ENCODE measurements at places on chromosomes 5 and 9.

GRCh38 chr5:9062873-9063272 is 483.0 kb downstream of the SEMA5A start:
- DNase-seq = no peak

DNA sequence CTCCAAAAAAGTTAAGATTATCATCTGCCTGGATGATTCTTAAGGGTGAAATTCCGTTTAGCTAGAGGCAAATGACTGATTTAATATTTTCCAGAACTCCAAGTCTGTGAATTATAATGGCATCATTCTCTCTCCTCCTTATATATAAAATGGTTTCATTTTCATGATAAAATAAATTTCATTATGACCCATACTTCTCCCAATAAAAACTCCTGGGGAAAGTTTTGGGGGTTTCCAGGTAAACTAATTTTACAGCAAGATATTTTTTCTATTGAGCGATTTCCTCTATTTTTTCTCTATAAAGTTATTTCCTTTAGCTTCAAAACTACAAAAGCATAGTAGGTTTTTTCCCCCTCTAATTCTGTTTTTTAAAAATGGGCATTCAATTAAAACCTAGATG is 7.6 kb upstream of the OTULIN start:
- DNase-seq = no peak

GRCh38 chr5:78527054-78527859 is 121.3 kb downstream of the LHFPL2 start:
- no peak for DNase-seq

GRCh38 chr5:36605241-36605640 is 1.2 kb upstream of the SLC1A3 start:
- no peak for DNase-seq

GRCh38 chr5:33556330-33557328 is 115.9 kb downstream of the TARS1 start:
- DNase-seq = no peak

DNA sequence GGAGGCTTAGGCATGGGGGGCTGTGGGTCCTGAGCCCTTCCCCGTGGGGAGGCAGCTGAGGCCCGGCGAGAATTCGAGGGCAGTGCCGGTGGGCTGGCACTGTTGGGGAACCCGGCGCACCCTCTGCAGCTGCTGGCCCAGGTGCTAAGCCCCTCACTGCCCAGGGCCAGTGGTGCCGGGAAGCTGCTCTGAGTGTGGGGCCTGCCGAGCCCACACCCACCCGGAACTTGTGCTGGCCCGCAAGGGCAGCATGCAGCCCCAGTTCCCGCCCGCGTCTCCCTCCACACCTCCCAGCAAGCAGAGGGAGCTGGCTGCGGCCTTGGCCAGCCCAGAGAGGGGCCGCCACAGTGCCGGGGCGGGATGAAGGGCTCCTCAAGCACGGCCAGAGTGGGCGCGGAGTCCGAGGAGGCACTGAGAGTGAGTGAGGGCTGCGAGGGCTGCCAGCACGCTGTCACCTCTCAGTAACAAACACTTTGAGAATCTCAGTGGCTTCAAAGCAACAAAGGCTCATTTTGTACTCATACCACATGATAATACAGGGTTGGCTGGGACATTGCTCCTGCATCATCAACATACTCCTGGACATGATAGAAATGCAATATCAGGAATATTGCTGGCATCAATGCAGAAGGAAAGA is 265.7 kb upstream of the ANKRD55 start:
- DNase-seq = no peak

- no peak for DNase-seq
These were observed 34.1 kb upstream of the PLPP1 start for GRCh38 chr5:55568654-55569512.

DNA sequence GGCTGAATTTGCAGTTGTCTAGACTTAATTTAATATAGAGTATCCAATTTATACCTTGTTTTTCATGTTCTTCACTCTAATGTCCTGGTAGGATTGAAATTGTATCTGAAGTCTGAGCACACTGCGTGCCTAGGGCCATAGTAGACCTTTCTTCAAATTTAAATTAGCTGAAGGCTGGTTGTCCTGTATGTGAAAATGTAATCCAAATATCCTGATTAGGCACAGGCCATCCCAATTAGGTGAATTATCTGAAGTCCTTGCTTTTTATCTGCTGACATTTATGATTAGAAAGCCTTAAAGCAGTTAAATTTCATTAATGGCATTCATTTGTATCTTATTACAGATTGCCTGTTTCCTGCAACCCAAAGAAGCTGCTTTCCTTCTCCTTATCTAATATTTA is 20.4 kb downstream of the CDC26 start:
- no peak for DNase-seq

DNA sequence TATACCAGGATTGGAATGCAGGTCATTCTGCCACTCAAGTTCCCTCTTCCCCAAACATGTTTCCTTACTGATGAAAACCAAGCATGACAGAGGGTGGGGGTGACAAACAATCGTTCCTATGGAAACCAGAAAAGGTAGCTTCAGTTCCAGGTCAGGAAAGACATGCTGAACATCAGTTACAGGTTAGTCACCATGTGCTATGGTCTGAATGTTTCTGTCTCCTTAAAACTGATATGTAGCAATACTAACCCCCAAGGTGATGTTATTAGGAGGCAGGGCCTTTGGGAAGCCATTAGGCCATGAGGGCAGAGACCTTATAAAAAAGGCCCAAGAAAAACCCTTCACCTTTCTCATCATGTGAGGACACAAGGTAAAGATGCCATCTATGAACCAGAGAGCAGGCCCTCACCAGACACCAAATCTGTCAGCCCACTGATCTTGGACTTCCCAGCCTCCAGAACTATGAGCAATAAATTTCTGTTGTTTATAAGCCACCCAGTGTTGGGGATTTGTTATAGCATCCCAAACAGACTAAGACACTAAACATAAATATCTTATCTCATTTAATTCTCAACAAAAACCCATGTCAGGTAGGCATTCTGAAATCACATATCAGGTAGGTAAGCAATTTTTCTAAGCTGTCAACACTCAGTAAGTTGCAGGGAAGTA is 15.7 kb upstream of the SH3RF2 start:
- DNase-seq = no peak

- DNase-seq = no peak
These were observed 43.4 kb downstream of the PFDN1 start for GRCh38 chr5:140259500-140259899.

- no peak for DNase-seq
These were observed 7.0 kb downstream of the PDLIM7 start for GRCh38 chr5:177490311-177490991.

- DNase-seq = no peak
These were observed 1.4 kb downstream of the ODF2 start for GRCh38 chr9:128457207-128457606.

DNA sequence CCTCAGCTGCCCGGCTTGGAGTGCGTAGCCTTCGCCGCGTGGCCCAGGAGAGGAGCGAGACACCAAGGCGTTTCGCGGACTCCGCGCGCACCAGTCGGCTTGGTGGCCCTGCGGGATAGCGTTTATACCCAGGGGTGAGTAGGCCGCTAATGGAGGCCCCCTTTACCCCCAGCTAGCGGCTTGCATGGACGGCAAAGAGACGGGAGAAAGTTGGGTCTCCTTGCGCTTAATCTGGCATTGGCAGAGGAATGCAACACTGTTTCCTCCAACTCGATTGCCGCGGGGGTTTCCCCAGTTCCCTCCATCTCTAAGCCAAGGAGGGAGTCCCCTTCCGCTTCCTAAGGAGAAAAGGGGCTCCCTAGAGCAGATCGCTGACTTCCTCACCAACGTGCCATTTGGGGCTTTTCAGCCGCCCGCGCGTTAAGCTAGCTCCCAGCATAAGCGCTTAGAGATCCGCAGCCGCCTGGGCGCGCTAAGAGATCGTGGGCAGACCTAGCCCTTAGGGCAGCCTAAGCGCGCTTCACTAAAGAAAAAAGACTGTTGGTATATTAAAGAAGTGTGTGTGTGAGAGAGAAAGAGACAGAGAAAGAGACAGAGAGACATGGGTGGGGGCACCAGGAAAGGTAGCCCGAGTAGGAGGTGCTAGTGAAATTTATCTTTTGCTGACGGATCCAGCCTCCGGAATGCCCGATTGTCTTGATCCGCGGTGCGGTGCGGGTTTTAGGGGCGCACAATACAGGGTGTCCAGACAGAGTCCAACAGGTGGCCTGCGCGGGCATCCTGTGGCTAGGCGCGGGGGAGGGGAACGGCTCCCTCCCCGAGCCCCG is 597.9 kb upstream of the SGCD start:
- DNase-seq = no peak

GRCh38 chr5:81128416-81128815 is 104.7 kb upstream of the CKMT2 start:
- no peak for DNase-seq

GRCh38 chr9:38024036-38024681 is 44.9 kb downstream of the SHB start:
- no peak for DNase-seq

- no peak for DNase-seq
These were observed 5.9 kb upstream of the FRRS1L start for GRCh38 chr9:109172935-109173334.

DNA sequence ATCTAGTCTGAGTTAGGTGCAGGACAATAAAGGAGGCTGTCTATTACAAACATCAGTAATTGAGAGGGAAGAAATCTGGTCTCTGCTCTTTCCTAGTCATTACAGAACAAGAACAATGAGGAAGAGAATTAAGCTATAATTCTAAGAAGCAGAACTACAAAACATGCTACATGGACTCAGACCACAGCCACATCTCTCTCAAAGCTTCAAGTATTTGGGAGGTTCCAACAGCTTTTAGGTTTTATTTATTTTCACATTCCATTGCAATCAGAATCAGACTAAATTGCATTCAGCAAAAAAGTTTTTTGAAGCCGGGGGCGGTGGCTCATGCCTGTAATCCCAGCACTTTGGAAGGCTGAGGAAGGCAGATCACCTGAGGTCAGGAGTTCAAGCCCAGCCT is 1.1 kb upstream of the GRPEL2 start:
- no peak for DNase-seq

DNA sequence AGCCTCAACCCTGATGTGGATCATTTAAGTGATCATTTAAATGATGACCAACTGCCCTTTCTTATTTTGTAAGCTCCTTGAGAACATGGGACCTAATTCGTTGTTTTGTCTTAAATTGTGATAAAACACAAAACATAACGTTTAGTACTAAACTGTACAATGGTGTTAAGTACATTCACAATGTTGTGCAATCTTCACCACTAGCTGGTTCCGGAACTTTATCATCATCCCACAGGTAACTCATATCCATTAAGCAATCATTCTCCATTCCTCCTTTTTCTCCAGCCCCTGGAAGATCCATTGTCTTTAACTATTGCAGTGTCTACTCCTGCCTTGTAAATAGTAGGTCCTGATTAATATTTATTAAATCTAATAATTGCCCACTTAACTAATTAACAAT is 460.5 kb upstream of the BRINP1 start:
- DNase-seq = no peak

DNA sequence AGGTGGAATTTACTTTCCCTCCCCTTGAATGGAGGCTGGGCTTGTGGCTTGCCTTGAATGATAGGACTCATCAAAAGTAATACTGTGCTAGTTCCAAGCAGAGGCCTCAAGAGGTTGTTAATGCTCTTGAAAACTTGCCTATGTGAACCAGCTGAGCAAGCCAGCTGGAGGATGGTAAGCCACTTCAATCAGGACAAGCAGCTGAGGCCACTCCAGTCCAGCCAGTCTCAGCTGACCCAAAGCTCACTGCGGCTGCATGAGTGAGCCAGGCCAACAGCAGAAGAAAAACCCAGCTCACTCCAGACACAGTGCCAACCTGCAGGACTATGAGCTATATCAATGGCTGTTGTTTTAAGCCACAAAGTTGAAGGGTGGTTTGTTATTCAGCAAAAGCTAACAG is 182.8 kb downstream of the MCTP1 start:
- DNase-seq = no peak

- DNase-seq = no peak
These were observed 6.5 kb upstream of the PITX1 start for GRCh38 chr5:135040333-135041144.

DNA sequence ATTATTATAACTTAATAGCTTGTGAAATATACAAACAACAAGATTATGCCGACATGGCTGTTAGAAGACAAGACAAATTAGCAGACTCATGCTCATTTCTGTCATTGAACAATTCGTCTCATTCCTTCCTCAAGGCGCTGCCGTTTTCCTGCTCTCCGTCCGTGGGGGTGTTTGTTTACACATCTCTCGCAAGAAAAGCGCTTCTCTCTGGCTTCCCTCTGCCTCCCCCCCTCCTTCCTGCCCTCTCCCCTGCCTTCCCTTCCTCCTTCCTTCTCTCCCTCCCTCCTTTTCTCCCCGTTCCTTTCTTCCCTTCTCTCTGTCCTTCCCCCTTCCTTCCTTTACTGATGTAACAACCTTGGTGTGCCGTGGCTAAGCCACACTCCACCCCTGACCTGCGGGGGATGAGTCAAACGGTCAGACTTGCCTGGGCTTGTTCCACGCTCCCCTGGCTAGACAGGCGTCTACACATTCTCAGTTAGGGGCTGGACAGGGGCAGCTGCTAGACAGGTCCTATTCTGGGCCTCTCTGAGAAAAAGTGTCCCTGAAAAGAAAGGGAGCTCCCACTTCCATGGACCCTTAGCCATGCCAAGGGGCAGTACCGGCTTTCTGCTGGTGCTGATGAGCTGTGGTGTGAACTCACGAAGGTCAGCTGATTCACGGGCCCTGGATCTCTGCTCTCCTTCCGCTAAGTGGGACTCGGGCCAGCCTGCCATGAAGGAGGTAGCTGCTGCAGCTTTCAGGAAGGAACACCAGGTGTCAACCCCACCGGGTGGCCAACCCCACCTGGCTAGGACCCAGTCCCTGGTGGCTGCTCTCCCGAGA is 32.0 kb upstream of the SPTLC1 start:
- no peak for DNase-seq

- DNase-seq = peak; percentile 1
These were observed 56.0 kb upstream of the FAM174A start for GRCh38 chr5:100479079-100479688.

- DNase-seq = no peak
These were observed 8.6 kb downstream of the VLDLR start for GRCh38 chr9:2630158-2630557.

GRCh38 chr5:35354751-35355150 is 124.5 kb upstream of the PRLR start:
- no peak for DNase-seq

- DNase-seq = no peak
These were observed 201.5 kb upstream of the MVB12B start for GRCh38 chr9:126125177-126125576.

- DNase-seq = no peak
These were observed 178.8 kb downstream of the GAPVD1 start for GRCh38 chr9:125440411-125440810.

GRCh38 chr9:6632516-6633183 is 12.9 kb downstream of the GLDC start:
- no peak for DNase-seq
